Hematopoietic multipotent progenitor cell (in vitro differentiated cells): ENCODE measurements at places on chromosomes 1 and 21.

DNA sequence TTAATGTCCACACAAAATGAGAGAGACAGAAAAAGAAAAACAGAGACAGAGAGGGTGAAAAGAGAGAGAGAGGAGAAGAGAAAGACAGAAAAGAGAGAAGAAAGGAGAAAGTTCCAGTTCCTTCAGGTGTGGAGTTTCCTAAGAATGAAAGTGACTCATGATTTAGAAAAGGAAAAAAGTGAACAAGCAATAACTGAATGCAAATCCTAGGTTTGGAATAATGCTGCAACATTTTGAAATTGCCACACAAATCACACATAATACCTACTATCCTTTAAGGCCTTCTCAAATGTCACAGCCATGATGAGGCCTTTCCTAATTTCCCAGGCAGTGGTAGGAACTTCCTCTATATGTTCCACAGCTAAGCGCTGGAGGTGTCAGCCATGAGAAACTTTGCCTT is 31.5 kb upstream of the XPR1 start:
- no peak for DNase-seq

DNA sequence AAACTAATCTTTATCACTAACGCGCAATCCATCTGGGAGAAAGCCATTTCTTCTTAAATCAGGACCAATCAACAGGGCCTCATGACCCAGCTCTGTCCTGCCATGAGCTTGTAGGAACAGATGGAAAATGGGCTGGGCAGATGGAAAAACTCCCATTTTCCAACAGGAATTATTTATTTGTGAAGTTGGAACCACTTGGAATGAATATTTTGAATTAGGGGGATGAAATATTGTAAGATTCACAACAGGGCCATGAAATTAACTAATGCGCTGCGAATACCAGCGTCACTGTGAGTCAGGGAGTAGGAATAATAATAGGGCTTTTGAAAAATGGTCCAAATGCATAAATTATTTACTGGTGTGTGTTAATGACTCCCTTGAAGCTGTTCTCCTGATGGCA is 53.1 kb upstream of the CYP2J2 start:
- DNase-seq = no peak

- DNase-seq = no peak
Observed at GRCh38 chr1:213446496-213446895, 395.5 kb downstream of the RPS6KC1 start.

DNA sequence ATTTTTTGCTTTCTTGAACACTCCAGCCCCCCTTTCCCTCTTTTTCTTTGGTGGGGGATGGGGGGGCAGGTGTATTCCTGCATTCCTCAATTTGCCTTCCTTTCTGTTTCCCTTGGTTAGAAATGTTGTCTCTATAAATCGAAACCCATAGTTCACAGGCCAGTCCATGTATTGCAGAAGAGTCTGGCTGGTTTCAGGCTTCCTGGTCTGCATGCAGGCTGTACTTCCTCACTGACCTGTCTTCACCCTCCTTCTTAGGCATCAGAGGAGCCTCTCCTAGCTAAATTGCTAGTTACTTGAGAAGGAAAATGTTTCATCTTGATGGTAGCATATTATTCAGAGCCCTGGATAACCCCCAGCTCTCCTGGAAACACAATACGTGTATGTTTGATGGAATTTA is 140.0 kb downstream of the SPATA46 start:
- no peak for DNase-seq
